Left kidney (tissue), 8 donors: ENCODE measurements at places on chromosomes 7 and 10.

DNA sequence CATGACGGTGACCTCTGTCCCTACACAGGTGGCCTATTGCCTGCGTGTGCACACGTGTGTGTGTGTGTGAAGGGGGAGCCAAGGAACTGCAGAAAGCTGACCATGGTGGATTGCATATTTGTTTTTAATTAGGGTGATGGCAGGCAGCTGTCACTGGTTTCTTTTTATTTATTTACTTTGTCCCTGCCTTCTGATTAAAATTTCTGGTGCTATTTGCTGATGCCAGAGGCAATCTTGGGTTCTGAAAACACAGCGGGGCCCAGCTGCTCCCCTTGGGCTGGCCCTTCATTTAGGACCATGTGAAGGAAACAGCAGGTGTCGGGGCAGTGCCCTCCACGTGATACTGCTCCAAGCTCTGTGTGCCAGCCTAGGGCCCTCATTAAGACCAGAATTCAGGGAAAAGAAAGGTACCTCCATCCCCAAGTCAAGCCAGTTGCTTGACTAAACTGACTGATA lies 71.3 kb upstream of the PODXL start:
- DNase-seq = no peak

- DNase-seq = no peak
Measured at GRCh38 chr7:37372750-37373149, 75.9 kb downstream of the ELMO1 start.

GRCh38 chr10:70967591-70968587 lies 79.5 kb upstream of the PCBD1 start:
- DNase-seq = peak; percentile 38

DNA sequence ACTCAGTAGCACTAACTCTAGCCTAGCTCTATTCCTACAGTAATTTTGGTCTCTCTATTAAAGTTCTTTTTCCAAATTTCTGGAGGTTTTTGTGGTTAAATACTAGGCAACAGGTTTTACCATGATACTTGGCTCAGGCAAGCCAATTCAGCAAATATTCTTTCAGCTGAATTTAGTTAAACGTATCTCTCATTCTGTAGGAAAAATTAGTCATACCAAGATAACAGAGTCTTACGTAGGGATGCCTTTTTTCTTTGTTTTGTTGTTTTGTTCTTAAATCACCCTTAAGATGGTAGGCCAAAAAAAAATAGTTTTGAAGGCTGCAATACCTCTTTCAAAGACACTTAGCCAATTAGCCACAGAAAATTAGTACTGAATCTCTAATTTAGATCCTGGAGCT lies 180.5 kb downstream of the MAGI2 start:
- no peak for DNase-seq

- no peak for DNase-seq
Measured at GRCh38 chr7:150434240-150434639, 16.2 kb upstream of the GIMAP8 start.

GRCh38 chr7:116218051-116218645 lies 7.8 kb downstream of the TES start:
- DNase-seq = no peak

DNA sequence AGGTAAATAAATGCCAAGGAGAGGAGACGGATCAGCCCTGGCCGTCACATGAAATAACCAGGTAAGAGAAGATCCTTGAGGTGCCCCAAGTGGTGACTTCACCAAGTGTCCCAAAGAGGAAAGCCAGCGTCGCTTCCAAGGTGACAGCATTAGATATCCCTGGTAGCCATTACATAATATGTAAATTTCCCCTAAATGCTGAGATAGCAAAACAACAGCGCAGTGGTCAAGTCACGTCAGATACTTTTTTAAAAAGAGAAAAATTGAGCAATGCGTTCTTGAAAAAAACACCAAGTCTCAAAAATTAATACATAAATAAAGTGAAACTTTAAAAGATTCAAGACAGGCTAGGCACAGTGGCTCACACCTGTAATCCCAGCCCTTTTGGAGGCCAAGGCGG lies 100.2 kb downstream of the HTR5A start:
- no peak for DNase-seq

DNA sequence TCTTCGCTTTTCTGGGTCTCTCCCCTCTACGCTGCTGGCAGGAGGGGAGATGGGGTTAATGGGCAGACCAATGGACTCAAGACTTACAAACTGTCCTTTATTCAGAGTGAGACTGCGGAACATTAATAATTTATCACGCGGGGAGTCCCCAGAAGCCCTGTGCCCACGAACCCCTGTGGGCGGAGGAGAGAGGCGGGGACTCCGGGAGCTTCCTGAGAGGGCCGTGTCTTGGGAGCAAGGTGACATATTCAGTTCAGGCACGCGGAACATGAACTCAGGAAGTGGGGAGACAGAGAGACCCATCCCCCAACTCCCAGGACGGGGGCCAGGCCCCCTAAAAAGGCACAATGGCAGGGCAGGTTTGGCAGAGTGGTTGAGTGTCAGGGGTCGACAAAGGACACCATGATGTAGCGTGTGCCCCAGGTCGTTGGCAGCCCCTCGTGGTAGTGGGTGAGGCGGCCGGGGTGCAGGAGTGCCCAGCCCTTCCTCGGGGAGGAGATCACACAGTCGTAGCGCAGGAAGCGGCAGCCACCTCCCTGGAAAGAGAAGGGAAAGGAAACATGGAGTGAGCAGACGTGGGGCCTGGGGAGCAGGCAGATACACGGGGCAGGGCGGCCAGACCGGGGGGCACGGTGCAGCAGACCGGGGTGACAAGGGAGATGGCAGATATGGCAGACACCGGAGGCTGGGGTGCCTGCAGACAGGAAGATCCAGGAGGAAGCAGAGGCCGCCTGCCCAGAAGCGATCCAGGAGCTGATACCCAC lies 5.2 kb upstream of the MOGAT3 start:
- DNase-seq = no peak

DNA sequence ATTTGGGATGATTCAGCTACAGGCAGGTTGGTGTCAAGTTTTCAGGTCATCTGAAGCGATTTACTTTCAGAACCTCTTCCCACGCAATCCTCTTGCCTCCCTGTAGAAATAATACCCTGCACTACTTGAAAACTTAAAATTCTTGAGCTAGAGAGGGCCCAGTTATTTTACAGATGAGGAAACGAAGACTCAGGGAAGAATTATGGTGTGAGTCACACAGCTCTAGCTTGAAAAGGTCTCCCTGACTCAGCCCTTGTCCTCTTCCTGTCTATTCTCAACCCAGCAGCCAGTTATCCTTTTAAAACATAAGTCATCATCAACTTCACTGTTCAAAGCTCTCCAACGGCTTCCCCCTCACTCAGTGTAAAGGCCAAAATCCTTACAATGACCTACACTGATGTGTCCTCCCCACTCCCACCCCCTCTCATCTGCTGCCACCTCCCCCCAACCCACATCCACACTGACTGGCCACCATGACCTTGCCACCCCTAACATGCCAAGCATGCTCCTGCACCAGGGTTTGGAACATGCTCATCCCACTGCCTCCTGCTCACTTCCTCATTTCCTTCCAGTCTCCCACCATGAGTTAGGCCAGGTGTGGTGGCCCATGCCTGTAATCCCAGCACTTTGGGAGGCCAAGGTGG lies 3.4 kb downstream of the DNMBP start:
- no peak for DNase-seq

GRCh38 chr10:110388687-110389052 lies 84.0 kb upstream of the SMNDC1 start:
- DNase-seq = no peak

DNA sequence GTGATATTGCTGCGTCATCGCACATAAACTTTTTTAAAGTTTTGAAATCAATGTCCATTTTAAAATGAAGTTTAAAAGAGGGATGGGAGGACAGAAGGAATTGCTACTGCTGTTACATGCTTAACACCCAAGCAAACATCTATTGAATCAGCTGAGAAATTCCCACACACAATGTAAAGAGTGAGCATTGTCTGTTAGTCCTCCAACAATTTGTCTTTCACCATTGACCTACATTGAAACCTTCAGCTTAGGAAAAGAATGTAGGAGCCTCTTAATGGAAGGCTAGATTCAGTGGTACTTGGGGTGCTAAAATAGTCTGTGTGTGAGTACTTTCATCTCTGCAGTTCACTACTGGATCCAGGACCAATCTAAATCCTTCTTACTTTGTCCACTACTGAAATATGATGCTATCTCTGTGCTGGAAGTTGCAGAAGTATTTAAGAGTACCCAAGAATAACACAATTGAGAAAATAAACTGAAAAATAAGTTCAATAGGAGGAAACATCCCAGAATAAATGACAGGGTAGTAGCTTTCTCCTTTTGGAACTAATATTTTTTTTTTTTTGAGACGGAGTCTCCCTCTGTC lies 23.8 kb upstream of the FBXW4 start:
- DNase-seq = no peak

DNA sequence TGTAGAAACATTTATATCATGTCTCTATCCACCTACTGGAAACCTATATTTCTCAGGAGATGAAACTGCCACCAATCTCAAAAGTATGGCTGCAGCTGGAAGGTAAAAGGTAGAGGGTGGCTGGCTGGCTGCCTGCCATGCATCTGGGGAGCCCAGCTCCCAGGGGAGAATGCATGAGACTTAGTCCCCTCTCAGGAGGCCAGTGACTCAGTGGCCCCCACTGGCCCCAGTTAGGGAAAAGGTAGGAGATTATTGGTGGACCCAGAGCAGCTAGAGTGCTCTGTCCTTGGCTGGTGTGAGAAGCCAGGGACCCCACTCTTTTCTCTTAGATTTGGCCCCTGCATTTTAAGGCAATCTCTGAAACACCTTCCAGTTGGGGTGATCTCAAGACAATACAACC lies 6.8 kb upstream of the NKX2-3 start:
- DNase-seq = no peak

DNA sequence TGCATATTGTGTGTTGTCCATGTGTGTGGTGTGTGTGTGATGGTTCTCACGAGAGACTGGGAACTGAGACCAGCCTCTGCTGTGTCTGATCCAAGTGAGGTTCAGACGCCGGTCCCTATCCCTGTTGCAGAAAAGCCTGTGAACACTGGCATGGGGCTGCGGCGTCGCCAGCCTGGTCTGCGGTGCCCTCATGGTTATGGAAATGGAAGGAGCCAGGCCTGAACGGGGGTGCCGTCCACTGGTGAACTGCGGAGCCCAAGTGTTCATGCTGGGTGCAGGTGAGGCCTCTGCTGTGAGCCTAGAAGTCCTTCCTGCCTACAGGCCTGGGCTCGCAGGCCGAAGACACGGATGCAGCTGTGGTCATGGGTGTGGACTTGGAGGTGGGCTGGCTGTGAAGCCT lies 18.7 kb upstream of the NCAPG2 start:
- no peak for DNase-seq

DNA sequence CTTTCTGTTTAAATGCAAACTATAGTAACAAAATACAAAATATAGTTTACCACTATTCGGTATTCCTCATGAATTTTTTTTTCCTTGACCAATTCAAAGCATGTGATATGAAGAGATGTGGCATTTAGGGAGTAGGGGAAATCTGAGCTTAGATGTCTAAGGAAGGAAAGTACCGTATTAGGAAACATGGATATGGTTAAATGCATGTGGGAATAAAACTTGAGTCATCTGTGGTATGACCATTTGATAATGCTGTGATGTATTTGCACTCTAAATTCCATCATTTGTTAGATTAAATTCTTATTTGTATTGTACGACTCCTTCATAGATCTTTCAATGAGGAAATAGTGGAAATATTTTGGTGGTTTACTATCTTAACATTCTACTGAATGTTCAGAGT lies 19.7 kb downstream of the AHR start:
- no peak for DNase-seq

DNA sequence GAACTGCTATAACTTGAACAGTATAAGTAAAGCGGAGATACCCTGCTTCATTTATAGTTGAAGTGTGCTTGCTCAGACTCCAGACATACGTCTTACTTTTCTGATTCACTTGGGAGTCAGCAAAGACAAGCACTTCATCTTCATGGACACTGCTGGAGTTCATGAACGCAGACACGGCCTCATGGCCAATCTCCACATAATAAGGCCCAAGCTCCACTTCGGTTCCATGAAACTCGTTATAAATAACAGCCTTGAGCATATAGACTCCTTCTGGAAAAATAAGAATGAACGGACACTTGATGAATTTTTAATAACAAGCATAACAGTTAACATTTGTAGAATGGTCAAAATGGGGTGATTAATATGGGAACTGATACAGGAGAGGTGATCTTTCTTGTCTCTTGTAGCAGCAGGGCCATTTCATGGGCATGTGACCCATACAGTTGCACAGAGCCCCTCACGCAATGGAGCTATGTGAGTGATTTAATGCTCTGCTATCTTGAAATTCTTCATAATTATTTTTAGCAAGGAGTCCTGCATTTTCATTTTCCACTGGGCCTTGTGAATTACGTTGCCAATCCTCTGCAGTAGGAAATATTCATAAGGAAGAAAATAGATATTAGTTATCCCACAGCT lies 40.2 kb downstream of the PKD1L1 start:
- no peak for DNase-seq

DNA sequence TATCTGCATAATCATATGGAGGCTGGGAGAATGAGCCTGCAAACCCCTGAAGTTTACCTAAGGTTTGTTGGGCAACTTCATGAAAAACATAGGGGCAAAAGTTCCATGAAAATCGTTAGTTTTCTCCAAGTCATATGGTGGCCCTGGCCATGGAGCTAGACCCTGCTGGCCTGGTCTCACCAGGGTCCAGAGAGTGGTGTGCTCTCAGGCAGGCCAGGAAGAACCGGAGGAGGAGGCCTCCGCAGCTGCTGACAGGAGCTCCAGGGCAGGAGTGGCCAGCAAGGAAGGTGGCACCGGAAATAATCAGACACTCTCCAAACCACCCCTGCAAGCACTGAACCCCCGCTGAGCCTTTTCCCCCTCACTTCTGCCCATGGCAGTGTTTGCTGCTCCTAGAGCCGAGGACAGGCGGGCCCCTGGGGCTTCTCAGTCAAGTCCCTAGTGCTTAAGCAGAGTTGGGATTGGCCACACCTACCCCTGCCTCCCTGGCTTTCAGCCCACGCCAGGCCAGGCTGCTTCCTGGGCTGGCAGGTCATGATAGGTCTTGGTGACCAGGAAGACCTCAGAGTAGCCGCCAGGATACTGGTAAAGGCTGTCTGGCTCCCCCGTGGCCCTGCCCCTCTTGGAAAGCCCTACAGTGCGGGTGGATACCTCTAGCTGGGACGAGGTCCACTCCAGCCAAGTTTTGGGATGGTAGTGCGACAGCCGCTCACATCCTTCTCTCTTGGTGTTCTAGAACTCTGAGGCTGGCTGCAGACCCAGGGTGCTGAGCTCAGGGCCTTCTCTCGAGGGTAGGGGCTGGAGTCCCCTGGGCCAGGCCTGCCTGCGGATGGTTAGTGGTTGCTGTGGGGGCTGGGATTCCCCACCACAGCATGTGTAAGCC lies 242.8 kb downstream of the MGMT start:
- DNase-seq = no peak

- no peak for DNase-seq
Measured at GRCh38 chr7:129958643-129959470, 6.1 kb upstream of the UBE2H start.

- no peak for DNase-seq
Measured at GRCh38 chr7:138116141-138116540, 39.9 kb downstream of the AKR1D1 start.

DNA sequence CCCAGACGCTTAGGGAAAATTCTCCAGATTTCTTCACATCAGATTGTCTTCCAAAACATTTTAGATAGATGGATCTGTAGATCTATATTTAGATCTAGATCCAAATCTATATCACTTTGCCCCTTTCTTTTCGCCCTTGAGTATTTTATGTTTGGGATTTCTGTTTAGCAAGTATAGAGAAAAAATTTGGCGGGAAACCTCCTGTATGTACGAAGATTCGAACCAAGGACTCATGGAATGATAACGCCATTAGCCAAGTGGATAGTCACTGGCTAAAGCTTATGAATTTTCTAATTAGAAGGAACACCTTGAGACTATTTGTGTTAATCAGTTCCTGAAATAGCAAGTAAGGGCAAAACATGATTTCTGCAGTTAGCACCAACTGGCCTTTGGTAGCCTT lies 1.2 kb downstream of the THNSL1 start:
- DNase-seq = no peak

- no peak for DNase-seq
Measured at GRCh38 chr10:17793823-17794644, 15.1 kb upstream of the MRC1 start.
